ENCODE measurements at places on chromosomes 11 and 22. TPM values are rescaled to one million over a fixed set of nuclear protein-coding genes. Genes with fewer than 3 reads are reported as not detected.

DNA sequence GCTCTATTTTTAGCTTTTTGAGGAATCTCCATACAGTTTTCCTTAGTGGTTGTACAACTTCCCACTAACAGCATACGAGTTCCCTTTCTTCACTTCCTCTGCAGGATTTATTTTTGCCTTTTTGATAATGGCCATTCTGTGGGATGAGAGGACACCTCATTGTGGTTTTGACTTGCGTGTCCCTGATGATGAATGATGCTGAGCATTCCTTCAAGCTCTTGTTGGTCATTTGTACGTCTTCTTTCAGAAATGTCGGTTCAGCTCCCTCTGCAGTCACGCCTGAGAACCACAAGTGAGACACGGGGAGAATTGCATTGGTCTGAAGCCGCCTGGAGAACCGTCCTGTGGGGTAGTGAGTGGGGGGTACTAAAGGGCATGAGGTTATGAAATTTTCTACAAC lies 2.0 kb upstream of the KRTAP5-10 start:
- no peaks in the 10 kb centered on the region for H3K4me1 ChIP-seq
- DNase-seq = peak; percentile 22
- H3K27me3 ChIP-seq = peaks cover 31% of the 10 kb centered on the region
- H3K36me3 ChIP-seq = no peaks in the 10 kb centered on the region
- no peak overlapping the region for H3K4me3 ChIP-seq

DNA sequence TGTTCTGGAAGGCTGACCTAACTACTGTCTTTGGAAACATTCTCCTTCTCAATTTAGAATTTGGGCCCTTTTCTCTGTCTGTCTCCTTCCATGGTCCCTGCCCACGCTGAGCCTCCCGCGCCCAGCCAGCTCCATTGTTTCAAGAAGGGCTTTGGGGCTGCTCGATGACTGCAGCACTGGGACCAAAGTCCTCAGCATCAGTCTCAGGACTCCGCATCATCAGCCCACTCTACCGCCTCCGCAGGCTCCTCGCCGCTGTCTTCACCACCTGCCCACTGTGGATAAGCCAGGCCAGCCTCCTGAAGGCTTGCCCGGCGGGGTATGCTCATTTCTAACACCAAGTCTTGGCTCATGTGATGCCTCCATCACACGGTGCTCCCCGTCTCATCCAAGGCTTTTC lies 81.3 kb downstream of the ZBTB16 start:
- no peak for DNase-seq
- H3K27ac ChIP-seq = no peak overlapping the region
- no peak overlapping the region for H3K4me3 ChIP-seq
- peaks cover 17% of the 10 kb centered on the region for H3K4me1 ChIP-seq
- no peaks in the 10 kb centered on the region for H3K36me3 ChIP-seq

GRCh38 chr11:67053896-67054329 lies 2.7 kb upstream of the RHOD start:
- H3K4me3 ChIP-seq = no peak overlapping the region
- no peak overlapping the region for H3K27ac ChIP-seq
- peak; percentile 51 for DNase-seq

- no peak overlapping the region for H3K4me3 ChIP-seq
- DNase-seq = no peak
- no peaks in the 10 kb centered on the region for H3K36me3 ChIP-seq
- peaks cover 16% of the 10 kb centered on the region for H3K4me1 ChIP-seq
Observed at GRCh38 chr11:112523031-112523430, 262.4 kb upstream of the PLET1 start.

TUBGCP6 gene
- 53.9 TPM for total RNA-seq
